Upper lobe of left lung (tissue), 6 donors: ENCODE measurements at places on chromosomes 5 and 9.
A peak's percentile ranks its signal among the peaks of the same experiment; 100 is the strongest.

- peak; percentile 61 for DNase-seq
Measured at GRCh38 chr9:130332384-130332926, 66.9 kb downstream of the HMCN2 start.

GRCh38 chr5:117682416-117682815 lies 1107.8 kb upstream of the SEMA6A start:
- DNase-seq = no peak

DNA sequence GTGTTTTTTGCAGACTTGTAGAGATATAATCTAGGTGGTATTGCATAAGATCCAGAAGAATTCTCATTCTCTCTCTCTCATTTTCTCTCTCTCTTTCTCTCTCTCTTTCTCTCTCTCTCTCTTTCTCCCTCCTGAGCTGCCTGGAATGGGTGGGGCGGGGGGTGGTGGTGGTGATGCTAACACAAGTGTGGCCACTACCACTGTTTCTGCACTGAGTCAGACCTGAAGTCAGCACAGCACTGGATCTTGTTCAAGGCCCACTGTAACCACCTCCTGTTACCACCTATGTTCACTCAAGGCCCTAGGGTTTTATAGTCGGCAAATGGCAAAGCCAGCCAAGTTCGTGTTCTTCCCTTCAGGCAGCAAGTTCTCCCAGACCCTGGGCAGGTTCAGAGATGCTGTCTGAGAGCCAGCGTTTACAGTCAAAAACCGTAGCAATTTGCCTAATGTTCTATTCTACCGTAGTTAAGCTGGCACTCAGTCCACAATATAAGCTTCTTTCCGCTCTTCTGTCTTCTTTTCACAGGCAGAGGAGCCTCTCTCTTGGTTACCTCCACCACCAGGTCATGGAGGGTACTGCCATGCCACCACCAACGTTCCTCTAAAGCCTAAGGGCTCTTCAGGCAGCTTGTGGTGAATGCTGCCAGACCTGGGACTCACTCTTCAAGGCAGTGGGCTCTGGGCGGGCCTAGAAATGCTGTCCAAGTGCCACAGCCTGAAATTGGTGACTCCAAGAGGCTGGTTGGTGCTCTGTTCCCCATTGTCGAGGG lies 235.7 kb upstream of the PRR16 start:
- DNase-seq = no peak

DNA sequence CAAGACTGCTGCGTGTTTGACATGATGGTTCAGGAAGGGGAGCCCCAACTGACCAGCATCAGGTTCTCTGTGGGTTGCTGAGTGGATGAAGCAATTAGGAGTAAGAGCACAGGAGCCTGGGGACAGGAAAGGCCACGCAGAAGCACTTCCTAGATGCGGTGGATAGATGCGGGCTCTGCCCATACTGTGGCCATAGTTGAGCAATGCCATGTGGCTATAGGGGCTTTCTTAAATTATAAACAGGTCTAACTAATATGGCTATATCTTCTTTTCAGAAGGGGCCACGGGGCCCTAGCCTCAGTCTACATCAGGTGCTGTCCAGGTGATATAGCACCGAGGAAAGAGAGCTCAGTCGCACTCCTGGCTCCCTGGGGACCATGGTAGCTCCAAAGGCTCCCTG lies 198.6 kb downstream of the GADD45G start:
- DNase-seq = no peak

- DNase-seq = no peak
Measured at GRCh38 chr5:54309276-54309675, 1.1 kb downstream of the ARL15 start.

- no peak for DNase-seq
Measured at GRCh38 chr5:67693956-67694809, 497.6 kb upstream of the CD180 start.

DNA sequence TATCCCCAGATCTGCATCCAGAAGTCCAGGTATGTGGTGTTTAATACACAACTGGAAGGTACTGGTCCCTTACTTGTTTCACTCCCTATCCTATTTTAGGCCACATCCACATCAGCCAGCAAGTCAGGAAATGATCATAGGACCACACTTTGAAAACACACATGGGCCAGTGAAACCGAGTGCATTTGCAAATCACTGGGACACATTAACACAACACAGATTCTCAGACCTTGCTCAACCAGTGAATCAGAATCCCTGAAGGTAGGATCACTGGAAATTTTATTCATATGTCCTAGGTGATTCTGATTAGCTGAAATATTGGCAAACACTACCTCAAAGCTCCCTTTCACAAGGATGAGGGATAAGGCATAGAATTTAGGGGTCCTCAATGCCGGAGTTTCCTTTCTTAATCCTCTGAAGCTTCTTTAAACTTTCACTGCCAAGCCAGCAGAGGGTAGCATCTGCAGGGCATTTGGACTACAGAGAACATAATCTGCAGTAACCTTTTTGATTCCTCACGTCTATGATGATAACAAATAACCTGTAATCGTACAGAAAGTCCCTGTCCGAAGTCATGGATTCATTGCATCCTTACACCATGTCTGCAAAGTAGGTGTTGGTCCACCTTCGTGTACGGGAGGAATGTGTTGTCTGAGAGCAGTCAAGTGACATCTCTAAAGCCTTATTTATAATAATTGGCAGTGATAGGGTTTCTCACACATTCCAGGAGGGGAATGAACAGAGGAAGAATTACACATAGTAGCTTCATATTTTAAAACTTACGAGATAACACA lies 11.0 kb upstream of the ABLIM3 start:
- no peak for DNase-seq

DNA sequence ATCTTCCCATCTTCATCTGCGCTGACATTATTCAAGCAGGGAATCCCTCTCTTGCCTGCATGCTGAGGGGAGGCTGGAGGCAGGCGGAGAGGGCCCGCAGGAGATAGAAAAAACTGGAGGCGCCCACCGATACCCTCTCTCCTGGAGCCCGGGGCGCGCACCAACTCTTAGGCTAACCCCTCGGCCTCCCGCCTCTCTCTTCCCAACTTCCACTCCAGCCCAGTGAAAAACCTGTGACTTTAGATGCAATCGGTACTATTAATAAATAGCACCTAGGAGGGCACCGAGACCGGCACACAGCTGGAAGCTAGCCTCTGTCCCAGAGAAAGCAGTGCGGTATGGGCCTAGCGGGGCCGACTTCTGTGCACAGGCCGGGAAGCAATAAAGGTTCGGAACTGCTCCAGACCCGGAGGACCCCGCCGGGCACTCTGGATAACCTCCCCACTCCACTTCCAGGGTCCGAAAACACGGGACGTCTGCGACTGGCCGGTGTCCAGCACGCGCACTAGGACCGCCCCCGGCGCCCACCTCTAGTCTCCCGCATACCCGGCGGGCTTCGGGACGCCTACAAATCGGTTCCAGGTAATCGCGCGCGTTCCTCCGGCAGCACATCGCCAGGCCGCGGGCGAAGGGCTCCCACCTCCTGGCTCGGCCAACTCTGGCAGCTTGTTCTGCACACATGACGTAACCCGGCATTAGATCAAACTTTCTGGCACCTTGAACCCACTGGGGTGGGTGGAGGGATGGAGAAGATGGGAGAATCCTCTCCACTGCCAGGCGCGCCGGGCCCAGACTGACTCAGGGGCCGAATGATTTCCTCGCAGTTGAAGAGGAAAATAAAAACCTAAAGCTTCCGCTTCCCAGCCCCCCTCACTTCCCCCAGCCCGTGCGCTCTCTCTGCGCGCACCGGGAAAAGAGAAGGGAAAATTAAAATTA lies 1.4 kb downstream of the EFNA5 start:
- peak; percentile 85 for DNase-seq

DNA sequence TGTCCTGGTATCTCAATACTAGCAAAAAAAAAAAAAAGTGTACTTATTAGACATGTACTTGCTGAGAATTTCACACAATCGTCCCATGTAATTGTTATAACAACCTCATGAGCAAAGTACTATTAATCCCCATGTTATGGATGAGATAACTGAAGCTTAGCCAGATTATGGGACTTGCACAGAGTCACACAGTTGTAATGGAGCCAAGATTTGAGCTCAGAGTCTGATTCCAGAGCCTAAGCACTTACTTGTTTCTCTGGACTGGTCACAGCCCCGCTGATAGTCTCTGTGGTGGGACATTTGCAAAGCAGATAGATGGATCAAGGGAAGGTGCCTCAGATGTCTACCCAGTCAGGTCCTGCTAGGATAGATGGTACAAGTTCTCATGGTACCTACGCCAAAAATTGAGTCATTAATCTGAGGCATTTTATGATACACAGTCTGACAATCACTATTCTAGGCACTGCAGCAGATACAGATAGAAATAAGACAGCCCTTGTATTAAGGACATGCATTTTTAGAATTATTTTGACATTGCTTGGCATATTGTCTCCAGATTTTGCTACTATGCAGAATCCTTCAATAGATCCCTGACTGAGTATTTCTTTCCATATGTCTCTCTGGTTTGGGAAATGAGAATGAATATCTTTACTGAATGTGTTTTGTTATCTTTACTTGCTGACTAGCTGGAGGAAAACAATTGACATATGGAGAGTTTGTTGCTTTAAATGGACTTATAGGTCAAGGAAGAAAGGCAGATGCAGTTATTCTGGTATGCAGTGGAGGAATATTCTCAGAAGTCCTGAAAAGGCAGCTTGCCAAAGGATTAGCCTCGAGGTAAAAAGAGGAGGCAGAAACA lies 149.5 kb downstream of the ADAMTSL1 start:
- no peak for DNase-seq

- DNase-seq = no peak
Measured at GRCh38 chr5:88792144-88792840, 90.7 kb downstream of the MEF2C start.

DNA sequence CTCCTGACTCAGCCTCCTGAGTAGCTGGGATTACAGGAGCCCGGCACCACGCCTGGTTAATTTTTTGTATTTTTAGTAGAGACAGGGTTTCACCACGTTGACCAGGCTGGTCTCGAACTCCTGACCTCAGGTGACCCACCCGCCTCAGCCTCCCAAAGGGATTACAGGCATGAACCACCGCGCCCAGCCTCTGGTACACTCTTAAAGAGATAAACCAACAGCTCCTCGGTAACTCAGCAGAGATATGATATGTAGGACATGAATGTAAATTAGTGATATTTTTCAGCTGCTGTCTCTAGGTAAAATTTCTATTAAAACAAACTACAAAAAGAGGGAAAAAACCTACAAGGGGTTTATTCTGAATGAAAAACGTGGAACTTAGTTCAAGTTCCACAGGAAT lies 42.8 kb upstream of the HK3 start:
- DNase-seq = no peak

GRCh38 chr5:179294891-179295777 lies 50.1 kb downstream of the ADAMTS2 start:
- DNase-seq = no peak

DNA sequence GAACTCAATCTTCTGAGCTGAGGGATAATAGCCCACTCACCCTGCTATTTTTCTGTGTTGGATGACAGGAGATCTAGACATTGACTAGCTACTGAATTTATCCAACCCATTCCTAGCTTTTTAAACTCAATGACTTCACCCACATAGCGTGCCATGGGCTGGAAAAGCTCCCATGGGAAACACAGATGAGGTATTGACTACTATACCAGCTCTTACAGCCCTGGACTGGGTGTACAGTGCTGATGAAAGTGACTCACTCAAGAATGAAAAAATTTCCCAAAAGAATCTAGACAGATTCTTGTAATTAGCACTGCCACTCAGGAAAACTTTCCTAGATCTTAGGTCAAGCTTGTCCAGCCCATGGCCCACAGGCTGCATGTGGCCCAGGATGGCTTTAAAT lies 72.7 kb upstream of the NREP start:
- DNase-seq = no peak

DNA sequence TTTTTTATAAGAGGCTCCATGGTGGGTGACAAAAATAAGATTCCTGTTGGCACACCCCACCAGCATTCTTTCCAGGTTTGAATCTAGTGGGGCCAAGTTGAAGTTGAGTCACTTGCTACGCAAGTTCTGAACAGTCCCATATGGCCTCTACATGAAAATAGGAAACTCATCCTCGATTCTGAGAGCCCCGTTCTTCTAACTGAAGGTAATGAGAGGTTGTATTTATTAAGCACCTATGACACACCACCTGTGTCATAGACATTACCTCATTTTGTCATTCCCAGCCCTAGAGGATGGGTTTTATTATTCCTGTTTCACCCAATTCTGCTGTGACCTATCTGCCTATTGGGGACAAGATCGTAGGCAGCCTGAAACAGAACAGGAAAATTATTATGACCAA lies 131.7 kb downstream of the ACTL7B start:
- no peak for DNase-seq

GRCh38 chr5:55226934-55227663 lies at the start of gene MCIDAS:
Gene MCIDAS (minus strand): TSS chr5:55227315. CDS start chr5:55227138, 177 bp downstream.
- peak; percentile 89 for DNase-seq

- no peak for DNase-seq
Measured at GRCh38 chr5:78691084-78691960, 42.8 kb upstream of the LHFPL2 start.

DNA sequence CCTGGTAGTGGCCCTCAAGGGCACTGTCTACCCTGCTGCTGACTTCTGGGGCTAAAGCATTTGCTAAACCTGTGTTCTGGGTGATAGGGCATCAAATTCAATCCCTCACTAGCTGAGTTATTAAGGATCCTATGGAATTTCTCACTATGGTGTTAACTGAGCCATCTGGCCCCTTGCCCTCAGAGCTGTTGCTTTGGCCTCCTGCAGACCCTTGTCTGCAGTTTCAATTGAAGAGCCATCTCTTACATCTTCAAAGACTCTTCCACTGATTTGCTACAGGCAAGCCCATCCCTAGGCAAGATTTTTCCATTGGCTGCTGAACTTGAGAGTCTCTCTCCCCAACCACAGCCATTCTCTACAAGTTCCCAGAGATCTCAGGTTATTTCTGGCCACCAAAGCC lies 418.2 kb downstream of the ZNF608 start:
- no peak for DNase-seq

GRCh38 chr5:178209334-178210072 lies 5.2 kb downstream of the HNRNPAB start:
- DNase-seq = no peak

DNA sequence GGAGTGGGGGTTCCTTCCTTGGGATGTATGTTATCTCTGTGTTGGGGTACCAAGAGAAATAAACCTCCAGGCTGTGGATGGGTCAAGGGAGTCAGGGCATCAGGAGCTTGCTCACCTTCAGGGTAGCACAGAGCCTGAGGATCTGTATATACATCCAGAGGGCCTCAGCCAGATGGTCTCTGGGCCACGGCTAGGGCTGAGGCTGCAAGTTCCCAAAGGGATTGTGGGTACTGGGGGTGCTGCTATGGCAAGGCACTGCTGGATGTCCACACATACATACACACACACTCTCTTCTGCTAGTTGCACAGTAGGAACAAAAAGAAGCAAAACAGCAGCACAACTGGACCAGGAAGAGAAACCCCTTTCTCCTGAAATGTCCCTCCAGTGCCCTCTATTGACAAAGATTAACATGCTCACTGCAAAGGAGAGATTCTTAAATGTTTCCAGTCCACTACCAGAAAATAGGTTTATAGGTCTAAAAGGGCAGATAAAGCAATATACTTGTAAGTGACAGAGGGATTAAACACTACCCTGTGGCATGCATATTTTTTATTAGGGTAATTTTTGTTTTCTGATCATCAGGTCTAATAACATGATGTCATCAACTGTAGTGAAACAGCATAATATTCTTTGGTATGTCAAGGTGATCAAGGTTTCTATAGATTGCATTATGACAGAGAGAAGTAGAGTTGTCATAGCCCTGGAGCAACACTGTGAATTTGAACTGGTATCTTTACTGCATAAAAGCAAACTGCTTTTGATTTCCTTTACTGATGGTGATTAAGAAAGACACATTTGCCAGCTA lies 56.3 kb upstream of the KCNN2 start:
- DNase-seq = no peak
